ENCODE measurements at places on chromosomes 13 and 19. TPM values are rescaled to one million over a fixed set of nuclear protein-coding genes. Genes with fewer than 3 reads are reported as not detected.

DNA sequence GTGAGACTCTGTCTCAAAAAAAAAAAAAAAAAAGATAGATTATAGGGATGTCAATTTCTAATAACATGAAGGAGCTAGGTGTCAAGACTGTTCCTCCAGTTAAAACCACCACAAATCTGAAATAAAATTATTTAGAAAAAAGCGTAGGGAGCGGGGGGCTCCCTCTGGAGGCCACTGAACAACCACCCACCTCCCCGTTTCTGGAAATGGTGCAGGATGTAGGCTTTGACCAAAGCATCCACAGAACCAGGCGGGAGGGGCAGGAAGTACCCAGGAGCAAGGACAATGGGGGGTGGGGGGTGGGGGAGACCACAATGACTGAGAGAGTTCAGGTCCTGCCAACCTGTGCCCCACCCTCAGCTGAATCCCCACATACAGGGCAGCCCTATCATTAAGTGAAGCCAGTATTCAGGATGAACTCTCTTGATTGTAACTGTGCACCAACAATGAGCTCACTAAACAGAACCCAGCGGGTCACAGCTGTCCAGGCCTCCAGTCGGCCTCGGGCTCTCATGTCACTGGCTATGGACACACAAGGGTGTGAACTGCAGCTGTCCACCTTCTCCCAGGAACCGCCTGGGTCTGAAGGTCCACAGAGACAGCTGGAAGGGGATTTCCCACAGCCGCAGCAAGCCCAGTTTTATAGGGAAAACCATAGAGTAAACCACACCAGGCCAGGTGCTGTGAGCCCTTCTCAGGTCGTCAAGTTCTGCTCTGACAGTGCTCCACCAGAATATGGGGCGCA lies 6.6 kb downstream of the ZSCAN18 start:
- no peak overlapping the region for H3K27ac ChIP-seq
- H3K27me3 ChIP-seq, result no peaks in the 10 kb centered on the region
- no peak overlapping the region for H3K4me3 ChIP-seq
- H3K36me3 ChIP-seq, result peaks cover 44% of the 10 kb centered on the region

DNA sequence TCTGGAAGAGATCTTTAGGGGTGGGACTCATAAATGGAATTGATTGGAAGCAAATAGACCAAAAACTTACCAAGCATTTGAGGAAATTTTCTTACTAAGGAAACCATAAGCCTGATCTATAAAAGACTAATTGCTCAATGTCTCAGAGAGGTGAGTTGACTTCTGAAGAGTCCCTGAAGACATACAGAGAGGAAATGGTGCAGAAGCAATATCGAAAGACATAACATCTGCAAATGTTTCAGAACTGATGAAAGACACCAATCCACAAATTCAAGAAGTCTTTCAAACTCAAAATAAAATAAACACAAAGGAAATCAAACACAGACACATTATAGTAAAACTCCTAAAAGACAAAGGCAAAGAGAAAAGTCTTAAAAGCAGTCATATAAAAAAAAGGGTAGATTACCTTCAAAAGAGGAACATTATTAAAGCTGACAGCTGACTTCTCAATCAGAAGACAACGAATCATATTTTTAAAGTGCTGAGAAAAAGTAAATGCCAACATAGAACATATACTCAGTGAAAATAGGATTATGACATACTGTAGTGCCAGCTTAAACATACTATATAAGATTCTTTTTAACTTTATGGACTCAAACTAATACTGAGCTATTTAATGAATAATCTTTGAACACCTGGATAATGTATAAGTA lies 45.4 kb upstream of the CALM3 start:
- no peaks in the 10 kb centered on the region for H3K4me1 ChIP-seq
- no peak overlapping the region for H3K4me3 ChIP-seq
- DNase-seq, result no peak
- H3K36me3 ChIP-seq, result no peaks in the 10 kb centered on the region
- H3K27me3 ChIP-seq, result no peaks in the 10 kb centered on the region

- H3K36me3 ChIP-seq, result no peaks in the 10 kb centered on the region
- H3K4me3 ChIP-seq, result no peak overlapping the region
- no peak for DNase-seq
These were observed 160.0 kb upstream of the ATXN8OS start for GRCh38 chr13:69947582-69947981.

DNA sequence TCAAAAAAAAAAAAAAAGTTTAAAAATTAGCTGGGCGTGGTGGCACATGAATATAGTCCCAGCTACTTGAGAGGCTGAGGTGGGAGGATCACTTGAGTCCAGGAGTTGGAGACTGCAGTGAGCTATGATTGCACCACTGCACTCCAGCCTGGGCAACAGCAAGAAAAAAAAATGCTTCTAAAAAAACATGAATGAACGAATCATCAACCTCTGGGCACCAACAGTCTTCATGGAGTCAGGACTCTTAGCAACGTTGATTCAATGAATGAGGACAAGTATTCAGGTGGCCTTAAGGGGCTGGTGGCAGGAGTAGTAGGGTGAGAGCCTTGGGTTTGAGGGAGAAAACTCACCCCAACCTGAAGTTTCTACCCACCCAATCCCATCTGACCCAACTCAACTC lies 20.6 kb upstream of the OLFM2 start:
- no peaks in the 10 kb centered on the region for H3K27me3 ChIP-seq
- H3K36me3 ChIP-seq, result no peaks in the 10 kb centered on the region
- no peak overlapping the region for H3K27ac ChIP-seq
- H3K4me3 ChIP-seq, result no peak overlapping the region
- peaks cover 5% of the 10 kb centered on the region for H3K4me1 ChIP-seq
- no peak for DNase-seq

GRCh38 chr19:30325676-30326392 lies 46.4 kb upstream of the ZNF536 start:
- no peaks in the 10 kb centered on the region for H3K27me3 ChIP-seq
- no peaks in the 10 kb centered on the region for H3K4me1 ChIP-seq
- peak; percentile 12 for DNase-seq
- no peak overlapping the region for H3K27ac ChIP-seq

DNA sequence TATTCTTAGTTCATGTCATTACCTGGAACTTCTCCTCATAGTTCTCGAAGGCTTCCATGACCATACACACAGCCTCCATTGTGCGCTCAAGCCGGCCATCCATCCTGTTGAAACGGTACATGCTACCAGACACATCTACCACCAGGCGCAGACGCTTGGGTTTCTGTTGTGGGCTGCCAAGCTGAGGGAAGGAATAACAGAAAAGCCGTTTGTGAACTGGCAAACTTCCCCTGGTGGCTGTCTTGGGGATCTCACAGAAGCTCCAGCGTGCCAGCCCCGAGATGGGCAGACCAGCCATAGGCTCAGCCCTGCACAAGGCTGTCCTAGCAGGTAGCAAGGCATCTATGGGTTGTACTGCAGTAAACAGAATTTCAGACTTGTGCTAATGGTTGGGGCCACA lies 130.1 kb downstream of the RGCC start:
- H3K4me1 ChIP-seq, result no peaks in the 10 kb centered on the region
- H3K36me3 ChIP-seq, result peaks cover 16% of the 10 kb centered on the region
- no peaks in the 10 kb centered on the region for H3K27me3 ChIP-seq
- H3K4me3 ChIP-seq, result no peak overlapping the region
- no peak overlapping the region for H3K27ac ChIP-seq
- DNase-seq, result peak; percentile 60

- DNase-seq, result no peak
- no peaks in the 10 kb centered on the region for H3K27me3 ChIP-seq
- no peak overlapping the region for H3K27ac ChIP-seq
- no peak overlapping the region for H3K4me3 ChIP-seq
These were observed 22.5 kb upstream of the POU2F2 start for GRCh38 chr19:42154471-42155323.

DNA sequence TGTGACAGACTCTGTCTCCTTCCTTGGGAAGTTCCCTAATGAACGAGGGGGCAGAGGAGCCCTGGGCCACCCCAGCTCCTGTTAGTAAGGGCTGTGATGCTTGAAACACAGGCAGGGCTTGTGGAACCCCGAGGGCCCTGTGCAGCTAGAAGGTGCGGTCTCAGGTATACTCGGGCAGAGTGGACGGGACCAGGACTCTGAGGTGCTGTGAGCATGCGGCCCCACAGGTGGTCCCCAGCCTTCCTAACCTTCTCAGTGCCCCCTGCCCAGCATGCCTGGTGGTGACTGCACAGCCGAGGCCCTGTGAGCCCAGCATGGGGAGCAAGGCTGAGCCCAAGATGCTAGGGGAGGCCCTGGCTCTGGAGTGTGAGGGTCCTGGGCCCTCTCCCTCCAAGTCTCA lies 4.0 kb upstream of the SIGLEC8 start:
- no peaks in the 10 kb centered on the region for H3K36me3 ChIP-seq
- DNase-seq, result no peak
- H3K27ac ChIP-seq, result no peak overlapping the region
- no peaks in the 10 kb centered on the region for H3K27me3 ChIP-seq
- no peaks in the 10 kb centered on the region for H3K4me1 ChIP-seq

- no peak overlapping the region for H3K27ac ChIP-seq
- H3K4me3 ChIP-seq, result no peak overlapping the region
- peaks cover 4% of the 10 kb centered on the region for H3K36me3 ChIP-seq
- no peak for DNase-seq
These were observed 15.2 kb upstream of the CEBPA start for GRCh38 chr19:33317517-33317916.

- no peak overlapping the region for H3K4me3 ChIP-seq
- no peak overlapping the region for H3K27ac ChIP-seq
- no peak for DNase-seq
- no peaks in the 10 kb centered on the region for H3K4me1 ChIP-seq
These were observed 13.8 kb downstream of the STARD13 start for GRCh38 chr13:33271759-33272158.

DNA sequence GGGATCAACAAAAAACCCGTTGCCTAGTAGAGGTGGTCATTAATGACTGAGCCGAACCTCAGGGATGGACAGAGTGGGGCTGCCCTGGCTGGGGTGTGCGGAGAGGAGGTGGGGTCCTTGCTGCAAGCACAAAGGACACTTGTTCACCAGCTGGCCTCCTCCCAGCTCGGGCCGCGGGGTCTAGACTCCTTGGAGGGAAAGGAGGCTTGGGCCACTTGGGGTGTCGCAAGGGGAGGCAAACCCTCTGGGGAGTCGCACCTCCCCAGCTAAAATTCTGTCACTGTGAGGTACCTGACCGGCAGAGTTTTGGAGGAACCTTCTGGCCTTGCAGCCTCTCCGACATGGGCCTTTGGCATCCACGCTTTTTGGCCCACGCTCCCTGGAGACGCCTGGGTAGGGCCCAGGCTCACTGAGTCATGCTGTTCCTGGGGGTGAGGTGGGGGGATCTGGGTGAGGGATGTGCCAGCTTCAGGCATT lies 8.2 kb downstream of the KLHL26 start:
- no peaks in the 10 kb centered on the region for H3K27me3 ChIP-seq
- 0 out of 3 replicates have a peak, but pooled peaks cover 2% of the 10 kb centered on the region for H3K36me3 ChIP-seq
- H3K27ac ChIP-seq, result no peak overlapping the region
- DNase-seq, result no peak

DNA sequence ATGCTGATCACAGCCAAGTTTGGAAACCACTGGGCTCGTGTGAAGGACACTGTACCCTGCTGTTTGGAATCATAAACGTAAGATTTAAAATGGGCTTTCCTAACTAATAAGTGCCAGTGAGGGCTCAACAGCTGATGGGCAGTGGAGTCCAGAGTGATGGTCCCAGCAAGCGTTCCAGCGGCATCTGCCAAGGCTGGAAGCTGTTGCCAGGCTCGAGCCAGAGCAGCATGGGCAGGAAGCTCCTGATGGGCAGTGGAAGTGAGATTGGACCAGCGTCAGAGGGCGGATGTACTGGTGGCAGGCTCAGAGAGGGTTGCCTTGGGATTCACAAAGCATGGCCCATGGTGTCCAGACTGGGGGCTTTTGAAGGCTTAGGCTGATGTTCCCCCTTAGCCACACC lies 30.2 kb downstream of the COL4A2 start:
- no peak overlapping the region for H3K4me3 ChIP-seq
- DNase-seq, result no peak
- H3K36me3 ChIP-seq, result peaks cover 17% of the 10 kb centered on the region
- no peak overlapping the region for H3K27ac ChIP-seq

DNA sequence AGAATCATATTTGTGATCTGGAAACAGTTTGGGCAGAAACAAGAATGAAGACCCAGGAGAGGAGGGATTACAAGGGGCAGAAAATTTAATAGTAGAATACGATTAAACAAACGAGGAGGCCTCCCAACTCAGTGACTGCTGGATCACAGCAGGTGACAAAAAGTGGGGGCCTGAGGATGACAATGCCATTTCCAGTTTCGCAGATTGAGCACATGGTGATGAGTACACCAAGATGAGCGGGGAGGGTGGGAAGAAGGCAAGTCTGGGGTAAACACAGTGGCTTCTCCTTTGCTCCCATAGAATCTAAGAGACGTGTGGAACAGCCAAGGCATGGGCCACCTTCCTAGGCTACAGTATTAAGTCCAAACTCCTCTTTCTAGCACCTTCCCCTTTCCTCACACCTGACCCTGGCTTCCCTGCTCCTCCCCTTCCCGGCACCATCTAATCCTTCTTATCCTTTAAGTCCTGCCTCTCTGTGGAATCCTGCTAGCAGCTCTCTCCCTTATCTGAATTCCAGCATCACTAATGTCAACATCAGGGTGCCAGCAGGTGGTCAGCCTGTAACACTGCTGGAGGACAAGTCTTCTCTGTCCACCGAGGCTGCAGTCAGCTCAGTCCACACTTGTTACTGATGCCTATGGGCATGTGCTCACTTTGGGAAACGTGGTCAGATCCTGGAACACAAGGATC lies 13.5 kb downstream of the ATP7B start:
- peak; percentile 62 for DNase-seq
- H3K27me3 ChIP-seq, result no peaks in the 10 kb centered on the region
- no peaks in the 10 kb centered on the region for H3K36me3 ChIP-seq
- H3K27ac ChIP-seq, result no peak overlapping the region

GRCh38 chr13:27952876-27953675 lies 16.0 kb downstream of the CDX2 start:
- H3K27me3 ChIP-seq, result peaks cover 61% of the 10 kb centered on the region
- H3K4me3 ChIP-seq, result peak overlapping the region; percentile 34

DNA sequence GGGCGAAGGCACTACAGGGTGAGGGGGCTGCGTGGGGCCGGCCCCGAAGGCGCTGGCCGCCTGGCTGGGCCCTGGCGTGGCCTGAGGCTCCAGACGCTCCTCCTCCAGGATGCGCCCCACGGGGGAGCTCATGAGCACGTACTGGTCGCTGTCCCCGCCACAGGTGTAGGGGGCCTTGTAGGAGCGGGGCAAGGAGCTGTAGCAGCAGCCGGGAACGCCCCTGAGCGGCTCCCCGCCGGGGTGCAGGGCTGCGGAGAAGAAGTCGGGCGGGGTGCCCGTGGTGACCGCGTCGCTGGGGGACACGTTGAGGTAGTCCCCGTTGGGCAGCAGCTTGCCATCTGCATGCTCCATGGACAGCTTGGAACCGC lies 3.0 kb downstream of the IRS2 start:
- H3K27me3 ChIP-seq, result no peaks in the 10 kb centered on the region
- peak overlapping the region; percentile 46 for H3K4me3 ChIP-seq
- peaks cover 16% of the 10 kb centered on the region for H3K36me3 ChIP-seq
- H3K27ac ChIP-seq, result no peak overlapping the region

- no peaks in the 10 kb centered on the region for H3K4me1 ChIP-seq
- no peaks in the 10 kb centered on the region for H3K36me3 ChIP-seq
- no peaks in the 10 kb centered on the region for H3K27me3 ChIP-seq
These were observed 185.4 kb downstream of the POSTN start for GRCh38 chr13:37413161-37413560.

The MOB3A gene
- total RNA-seq, result 11.5 TPM

The RUBCNL gene
- 0.94 TPM for total RNA-seq

The WDR88 gene
- total RNA-seq, result not detected

The PDCD2L gene
- total RNA-seq, result 43.3 TPM

The COL5A3 gene
- 0.70 TPM for total RNA-seq

The CDADC1 gene
- total RNA-seq, result 3.9 TPM

The DZIP1 gene
- 33.6 TPM for total RNA-seq

The INAFM1 gene
- total RNA-seq, result 9.2 TPM

The CEACAM3 gene
- total RNA-seq, result not detected
